ENCODE measurements at places on chromosomes 6 and 20.

DNA sequence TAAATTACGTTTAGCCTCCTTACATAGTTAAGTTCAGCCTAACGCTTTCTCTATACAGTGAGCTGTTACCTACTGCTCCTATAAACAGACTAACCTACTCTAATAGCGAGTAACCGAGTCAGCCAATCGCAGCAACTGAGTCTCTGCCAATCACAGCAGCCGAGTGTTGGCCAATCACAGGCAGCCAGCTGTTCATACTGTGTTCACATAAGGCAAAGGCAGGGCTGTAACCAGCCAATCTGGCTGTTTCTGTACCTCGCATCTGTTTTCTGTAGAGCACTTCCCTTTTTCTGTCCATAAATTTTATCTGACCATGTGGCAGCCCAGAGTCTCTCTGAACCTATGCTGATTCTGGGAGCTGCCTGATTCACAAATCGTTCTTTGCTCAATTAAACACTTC lies 263.9 kb upstream of the JARID2 start:
- DNase-seq, result no peak

DNA sequence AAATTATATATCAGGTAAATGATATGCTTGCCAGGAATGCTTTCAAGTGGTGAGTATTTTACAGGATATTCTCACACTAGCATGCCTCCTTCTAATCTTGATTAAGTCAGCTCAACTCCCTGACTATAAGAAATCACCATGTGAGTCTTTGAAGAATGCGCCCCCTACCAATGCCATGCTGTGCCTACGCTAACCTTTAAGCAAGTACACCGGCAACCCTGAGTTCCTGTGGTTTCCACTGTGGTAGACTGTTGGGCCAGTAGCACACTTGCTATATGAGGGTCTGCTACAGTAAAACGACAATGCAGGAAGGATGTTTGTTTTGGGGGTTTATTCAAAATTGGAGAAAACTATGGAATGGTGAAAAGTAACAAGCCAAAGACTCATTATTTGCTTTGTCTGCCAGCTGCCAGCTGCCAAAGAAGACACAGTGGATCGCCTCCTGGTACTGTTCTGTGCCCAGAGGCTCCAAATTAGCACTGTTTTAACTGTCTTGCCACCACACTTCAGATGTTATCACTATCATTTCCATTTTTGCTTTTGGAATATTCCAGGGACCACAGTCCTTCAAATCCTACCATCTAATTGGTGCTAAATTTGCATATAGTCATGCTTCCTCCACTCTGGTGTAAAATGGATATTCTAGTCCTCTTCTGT lies 333.5 kb downstream of the RNGTT start:
- no peak for DNase-seq

DNA sequence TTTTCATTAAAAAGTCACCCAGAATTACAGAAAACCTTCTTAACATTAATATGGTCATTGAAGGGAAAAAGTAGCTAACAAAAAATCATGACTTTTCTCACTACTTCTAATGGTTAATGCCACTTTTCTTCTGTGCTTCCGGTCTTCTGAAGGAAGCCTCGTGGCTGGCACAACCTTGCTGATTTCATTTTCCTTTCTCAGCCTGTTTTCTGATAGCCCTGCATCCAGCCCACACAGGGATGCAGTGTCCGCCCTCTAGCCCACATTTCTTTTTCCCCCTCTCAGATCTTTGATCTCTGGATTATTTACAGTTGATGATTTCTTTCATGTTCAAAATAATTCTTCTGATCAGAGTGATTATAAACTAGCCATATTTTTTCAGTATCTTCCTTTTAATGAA lies 655.4 kb upstream of the EPHA7 start:
- DNase-seq, result no peak

GRCh38 chr6:11064836-11065235 lies 20.7 kb upstream of the ELOVL2 start:
- DNase-seq, result no peak

GRCh38 chr20:48459722-48460395 lies 367.9 kb downstream of the PREX1 start:
- no peak for DNase-seq

GRCh38 chr6:11771473-11772048 lies 7.0 kb downstream of the ADTRP start:
- no peak for DNase-seq

DNA sequence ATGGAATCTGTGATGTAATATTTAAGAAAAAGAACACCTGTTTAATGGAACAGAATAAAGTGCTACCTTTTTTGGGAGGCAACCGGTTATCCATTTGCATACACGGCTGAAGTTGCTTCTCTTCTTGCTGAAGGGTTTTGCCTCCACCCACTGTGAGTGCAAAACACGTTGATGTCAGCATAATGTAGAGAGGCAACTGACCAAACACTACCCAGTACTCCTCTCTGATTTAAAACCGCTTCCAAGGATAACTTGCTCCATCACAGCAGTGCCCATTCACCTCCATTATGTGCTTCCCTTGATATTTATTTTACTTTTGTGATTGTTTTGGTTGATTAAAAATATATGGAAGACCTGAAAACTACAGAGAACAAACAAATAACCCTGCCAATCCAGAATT lies 1.4 kb downstream of the SLC17A1 start:
- no peak for DNase-seq

DNA sequence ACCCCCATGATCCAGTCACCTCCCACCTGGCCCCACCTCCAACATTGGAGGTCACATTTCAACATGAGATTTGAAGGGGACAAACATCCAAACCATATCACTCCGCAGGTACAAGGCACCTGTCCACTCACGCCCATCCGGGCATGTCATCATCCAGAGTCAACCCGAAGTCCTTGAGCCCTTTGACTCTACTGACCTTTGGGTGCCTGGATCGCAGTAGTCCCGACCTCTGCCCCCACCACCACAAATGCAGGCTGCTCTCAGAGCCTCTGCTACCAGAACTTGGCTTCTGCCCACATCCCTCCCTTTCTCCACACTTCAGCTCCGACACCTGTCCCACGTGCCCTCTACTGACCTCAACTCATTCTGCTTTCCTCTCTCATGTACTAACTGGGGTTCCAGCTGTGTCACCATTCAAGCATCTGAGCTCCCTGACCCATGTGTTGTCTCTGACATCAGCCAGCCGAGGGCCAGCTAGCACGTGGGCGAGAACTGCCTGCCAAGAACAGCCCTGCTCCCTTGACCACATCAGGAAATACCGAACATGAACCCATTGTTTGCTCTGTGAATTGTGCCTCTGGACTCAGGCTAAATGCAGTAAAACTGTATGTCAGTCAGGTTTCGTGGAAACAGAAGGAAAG lies 498.3 kb upstream of the SULF2 start:
- DNase-seq, result no peak

DNA sequence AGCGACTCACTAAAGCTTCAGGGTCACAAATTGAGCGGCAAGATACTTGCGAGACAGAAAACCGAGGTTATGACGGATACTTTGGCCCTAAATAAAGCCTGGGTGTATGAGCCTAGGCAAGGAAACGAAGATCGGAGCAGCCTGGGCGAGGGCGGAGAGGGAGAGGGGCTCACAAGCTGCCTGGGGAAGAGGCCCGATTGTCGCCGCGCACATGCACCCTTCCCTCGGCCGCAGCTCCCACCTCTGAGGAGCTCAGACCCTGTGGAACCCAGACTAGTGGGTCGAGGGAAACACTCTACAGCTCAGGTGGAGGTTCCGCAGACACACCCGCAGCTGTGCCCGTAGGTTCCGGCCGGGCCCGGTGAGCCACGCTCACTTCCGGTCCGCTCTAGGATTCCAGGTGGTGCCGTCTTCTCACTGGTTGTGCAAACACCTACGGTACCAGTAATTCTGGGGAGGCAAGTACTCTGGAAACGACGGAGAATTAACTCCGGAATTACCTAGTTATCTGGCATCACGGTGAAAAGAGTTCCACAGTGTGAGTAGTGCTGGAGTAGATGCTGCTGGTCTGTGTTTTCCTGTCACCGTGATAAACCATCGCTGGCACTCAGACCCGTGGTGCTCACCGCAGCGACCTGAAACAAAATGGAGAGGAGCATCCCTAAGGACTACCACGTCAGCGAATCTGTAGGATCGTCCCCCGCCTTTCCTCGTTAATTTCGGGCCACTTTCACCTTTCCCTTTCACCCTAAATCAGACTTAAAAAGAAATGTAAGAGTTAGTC lies 61.5 kb downstream of the GPX5 start:
- DNase-seq, result peak; percentile 58

GRCh38 chr6:55833284-55833683 lies 42.1 kb downstream of the BMP5 start:
- no peak for DNase-seq

- no peak for DNase-seq
These were observed 92.6 kb downstream of the CDC5L start for GRCh38 chr6:44480097-44480541.

DNA sequence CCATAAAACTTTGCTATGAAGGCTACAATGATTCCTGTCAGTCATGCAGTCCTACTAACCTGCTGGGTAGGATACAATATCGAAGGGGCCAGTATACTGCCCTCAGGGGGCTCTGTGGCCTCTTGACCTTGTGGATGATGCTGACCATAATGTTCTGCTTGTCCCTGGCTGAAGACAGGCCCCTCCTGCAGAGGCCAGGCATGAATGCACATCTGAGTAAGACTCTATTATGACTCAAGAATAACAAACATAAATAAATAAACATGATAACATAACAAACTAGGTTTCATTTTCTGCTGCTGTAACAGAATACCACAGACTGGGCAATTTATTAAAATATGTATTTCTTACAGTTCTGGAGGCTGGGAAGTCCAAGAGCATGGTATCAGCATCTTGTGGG lies 44.0 kb upstream of the POU5F1 start:
- no peak for DNase-seq

GRCh38 chr20:49843770-49844380 lies 31.2 kb downstream of the SLC9A8 start:
- DNase-seq, result no peak
